Posterior vena cava (tissue), 2 donors: ENCODE measurements at places on chromosomes 5 and 9. TPM values are rescaled to one million over a fixed set of nuclear protein-coding genes. Genes with fewer than 3 reads are reported as not detected.

Gene TMEM252
- not detected for total RNA-seq

Gene PCDHGA9
- 7.2 TPM for total RNA-seq

Gene WNK2
- 39.5 TPM for total RNA-seq

Gene CARD9
- 3.9 TPM for total RNA-seq

Gene NR6A1
- 0.23 TPM for total RNA-seq

Gene TRIM36
- 0.57 TPM for total RNA-seq
